Occipital lobe (tissue), 3 donors: ENCODE measurements at places on chromosomes 3 and 15. TPM values are rescaled to one million over a fixed set of nuclear protein-coding genes. Genes with fewer than 3 reads are reported as not detected.

GRCh38 chr15:47846128-47846868, 129.0 kb downstream of the SEMA6D start:
- DNase-seq = no peak

- DNase-seq = no peak
Observed at GRCh38 chr15:57033715-57034439, 115.4 kb downstream of the TCF12 start.

DNA sequence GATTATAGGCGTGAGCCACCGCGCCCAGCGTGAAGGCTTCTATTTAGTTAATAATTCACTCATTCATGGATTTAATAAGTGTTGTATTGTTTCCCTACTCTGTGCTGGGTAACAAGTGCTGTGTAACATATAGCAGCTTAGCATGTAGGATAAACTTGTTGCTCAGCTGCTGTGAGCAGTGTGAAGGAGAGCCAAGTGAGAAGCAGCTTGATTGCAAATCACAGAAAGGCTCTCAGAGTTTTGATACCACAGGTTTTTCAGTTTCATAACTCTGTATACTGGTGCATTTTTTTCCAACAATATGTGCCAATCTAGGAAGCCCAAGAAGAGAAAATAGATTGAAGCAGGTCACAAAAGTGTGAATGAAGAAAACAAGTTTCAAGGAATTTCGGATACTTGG, 48.4 kb downstream of the AGTR1 start:
- no peak for DNase-seq

DNA sequence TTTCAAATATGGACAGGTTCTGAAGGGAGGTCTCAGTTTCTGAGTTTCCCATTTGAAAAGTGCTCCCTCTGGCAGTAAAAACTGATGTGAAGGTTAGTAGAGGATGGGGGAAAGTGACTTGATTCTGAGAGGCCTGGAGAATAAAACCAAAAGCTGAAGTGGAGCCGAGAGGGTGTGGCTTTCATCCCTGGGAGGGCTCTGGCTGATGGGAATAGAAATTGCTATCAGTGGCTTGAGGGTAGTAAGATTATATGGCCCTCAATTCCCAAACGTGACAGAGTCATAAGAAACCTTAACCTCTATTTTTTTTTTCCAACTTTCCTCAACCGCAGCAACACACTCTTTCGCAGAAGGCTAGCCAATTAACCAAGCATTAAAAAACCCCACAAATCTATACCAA, 185.9 kb downstream of the MEIS2 start:
- no peak for DNase-seq

GRCh38 chr3:112653209-112653871, 12.4 kb upstream of the CCDC80 start:
- DNase-seq = no peak

PIAS1 gene
- 24.0 TPM for total RNA-seq

GRCh38 chr3:114846252-114846651, 300.8 kb downstream of the ZBTB20 start:
- DNase-seq = no peak

GRCh38 chr3:63046152-63046551, 170.9 kb upstream of the CADPS start:
- DNase-seq = no peak

DNA sequence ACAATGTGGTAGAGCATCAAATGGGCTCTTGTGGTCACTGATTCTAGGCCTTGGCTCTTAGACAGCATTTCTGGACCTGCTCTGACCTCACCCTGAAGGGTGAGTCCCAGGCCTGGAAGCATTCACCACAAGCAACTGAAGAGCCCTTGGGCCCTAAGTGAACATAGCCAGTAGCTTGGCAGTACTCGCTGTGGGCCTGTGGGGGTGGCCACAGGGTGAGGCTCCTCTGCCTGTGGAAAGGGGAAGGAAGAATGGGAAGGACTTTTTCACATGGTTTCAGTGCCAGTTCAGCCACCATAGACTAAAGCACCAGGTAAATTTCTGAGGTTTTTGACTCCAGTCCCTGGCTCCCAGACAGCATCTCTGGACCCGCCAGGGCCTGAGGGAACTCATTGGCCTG, 5.1 kb upstream of the ZSCAN2 start:
- no peak for DNase-seq

DNA sequence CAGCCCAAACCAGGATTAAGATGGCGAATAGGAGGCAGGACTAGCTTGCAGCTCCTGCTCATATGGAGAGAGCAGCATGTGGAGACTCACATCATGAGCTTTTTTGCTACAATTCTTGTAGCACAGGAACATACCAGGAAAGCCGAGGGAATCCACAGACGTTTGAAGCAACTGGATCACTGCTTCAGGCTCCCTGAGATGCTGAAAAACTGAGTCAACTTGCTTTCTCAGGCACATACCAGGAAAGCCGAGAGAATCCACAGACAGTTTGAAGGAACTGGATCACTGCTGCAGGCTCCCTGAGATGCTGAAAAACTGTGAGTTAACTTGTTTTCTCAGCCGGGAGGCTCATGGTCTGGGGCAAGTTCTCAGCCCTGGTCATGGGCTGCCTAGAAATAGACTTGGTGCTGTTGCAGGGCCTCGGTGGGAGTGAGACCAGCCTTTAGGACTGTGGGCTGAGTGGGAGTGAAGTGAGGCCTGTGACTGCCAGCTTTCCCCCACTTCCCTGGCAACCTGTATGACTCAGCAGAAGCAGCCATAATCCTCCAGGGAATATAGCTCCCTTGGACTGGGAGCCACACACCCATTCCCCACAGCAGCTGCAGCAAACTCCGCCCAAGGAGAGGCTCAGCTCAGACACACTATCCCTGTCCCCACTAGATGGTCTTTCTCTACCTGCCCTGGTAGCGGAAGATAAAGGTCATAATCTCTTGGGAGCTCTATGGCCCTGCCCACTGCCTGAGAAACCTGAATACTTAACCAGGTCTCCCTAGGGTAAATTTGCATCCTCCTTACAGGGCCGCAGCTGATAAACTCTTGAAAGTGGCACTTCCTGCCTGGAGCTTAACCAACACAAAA, 51.9 kb upstream of the PFN2 start:
- DNase-seq = no peak

ADCY5 gene
- 30.7 TPM for total RNA-seq

ESYT3 gene
- total RNA-seq = 0.31 TPM

SLC35G2 gene
- total RNA-seq = 14.7 TPM

ABCF3 gene
- total RNA-seq = 41.2 TPM

GRCh38 chr3:151393146-151393830, 8.7 kb upstream of the P2RY12 start:
- no peak for DNase-seq
